ENCODE measurements at places on chromosomes 4 and X. TPM values are rescaled to one million over a fixed set of nuclear protein-coding genes. Genes with fewer than 3 reads are reported as not detected.
A peak's percentile ranks its signal among the peaks of the same experiment; 100 is the strongest.

DNA sequence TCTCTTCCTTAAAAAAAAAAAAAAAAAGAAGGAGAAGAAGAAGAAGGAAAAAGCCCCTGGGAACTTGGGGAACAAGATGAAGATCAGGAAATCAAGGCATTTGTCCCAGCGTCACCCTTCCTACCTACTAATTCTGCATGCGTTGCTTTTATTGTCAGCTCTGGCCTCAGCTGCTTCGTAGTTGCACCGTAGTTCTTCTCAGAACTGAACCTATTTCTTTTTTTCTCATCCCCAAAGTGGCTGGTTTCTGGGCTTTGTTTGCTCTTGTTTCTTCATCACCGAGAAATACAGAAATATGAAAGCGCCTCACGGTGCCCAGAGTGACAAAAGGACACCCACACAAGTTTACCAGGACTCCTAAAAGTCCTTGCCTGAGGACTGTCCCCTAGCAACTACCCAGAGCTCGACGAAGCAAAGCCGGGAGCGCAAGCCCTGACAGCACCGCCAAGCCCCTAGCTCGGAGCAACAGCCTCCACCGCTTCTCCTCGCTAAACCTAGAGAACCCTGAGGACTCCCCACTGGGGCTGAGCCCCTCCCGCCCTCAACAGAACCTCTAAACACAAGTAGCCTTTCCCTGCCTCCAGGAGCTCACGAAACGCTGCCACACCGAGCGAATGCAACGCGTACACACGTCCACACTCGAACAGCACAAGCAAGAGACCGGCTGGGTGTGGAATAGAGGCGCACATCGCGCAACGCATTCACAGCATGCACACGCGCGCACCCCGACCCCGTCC, 710 bp downstream of the PRKG2 start:
- DNase-seq: peak; percentile 51

- no peak for DNase-seq
These were observed 209.5 kb downstream of the HS6ST2 start for GRCh38 chrX:132748909-132749308.

- DNase-seq: no peak
These were observed 338.5 kb downstream of the SPOCK3 start for GRCh38 chr4:166895771-166896170.

DNA sequence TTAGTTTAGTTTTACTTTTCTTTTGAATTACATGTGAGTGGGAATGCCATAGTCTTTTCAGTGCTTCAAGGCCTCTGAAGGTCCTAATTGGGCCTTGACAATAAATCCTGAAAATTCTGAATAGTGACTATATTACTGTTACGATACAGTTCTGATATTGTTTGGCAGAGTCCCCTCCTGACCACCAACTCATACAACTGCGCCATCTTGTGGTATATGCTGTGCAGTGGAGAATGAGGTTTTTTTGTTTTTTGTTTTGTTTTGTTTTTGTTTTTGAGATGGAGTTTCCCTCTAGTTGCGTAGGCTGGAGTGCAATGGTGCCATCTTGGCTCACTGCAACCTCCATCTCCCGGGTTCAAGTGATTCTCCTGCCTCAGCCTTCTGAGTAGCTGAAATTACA, 56.6 kb upstream of the CHRDL1 start:
- no peak for DNase-seq

The SPANXD gene
- total RNA-seq: not detected

The CT83 gene
- total RNA-seq: not detected

All from glutamatergic neuron (in vitro differentiated cells).